GM18507 (cell line): ENCODE measurements at places on chromosomes 7 and 10.

DNA sequence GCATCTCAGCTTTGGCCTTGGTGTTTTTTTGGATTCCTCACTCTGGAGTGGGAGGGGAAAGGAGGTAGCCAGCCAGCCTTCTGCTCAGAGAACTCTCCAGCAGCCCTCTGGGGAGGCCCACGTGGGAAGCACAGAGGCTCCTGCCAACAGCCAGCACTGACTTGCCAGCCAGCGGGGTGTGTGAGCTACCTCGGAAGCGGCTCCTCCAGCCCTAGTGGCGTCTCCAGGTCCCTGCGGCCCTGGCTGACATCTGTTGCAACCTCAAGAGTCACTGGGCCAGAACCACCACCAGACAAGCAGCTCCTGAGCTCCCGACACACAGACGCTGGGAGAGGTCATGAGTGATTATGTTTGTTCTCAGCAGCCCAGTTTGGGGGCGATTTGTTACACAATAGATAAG lies 180.2 kb upstream of the FZD8 start:
- DNase-seq = no peak

DNA sequence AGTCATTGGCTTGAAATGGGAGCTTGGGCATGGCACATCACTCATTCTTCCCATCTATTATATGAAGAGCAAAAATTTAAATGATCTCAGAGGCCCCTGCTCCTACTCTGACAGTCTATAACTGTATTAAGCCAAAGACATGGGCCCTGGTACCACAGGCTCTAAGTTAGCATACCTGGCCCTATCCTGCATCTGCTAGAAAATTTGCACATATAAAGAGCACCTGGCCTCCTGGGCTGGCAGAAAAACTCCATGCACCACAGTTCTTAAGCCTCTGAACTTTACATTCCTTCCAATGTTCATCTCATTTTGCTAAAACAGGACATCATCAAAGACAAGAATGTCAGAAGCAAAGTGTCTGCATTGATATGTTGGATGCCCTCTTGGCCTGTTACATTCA lies 29.6 kb upstream of the ANK3 start:
- DNase-seq = no peak

DNA sequence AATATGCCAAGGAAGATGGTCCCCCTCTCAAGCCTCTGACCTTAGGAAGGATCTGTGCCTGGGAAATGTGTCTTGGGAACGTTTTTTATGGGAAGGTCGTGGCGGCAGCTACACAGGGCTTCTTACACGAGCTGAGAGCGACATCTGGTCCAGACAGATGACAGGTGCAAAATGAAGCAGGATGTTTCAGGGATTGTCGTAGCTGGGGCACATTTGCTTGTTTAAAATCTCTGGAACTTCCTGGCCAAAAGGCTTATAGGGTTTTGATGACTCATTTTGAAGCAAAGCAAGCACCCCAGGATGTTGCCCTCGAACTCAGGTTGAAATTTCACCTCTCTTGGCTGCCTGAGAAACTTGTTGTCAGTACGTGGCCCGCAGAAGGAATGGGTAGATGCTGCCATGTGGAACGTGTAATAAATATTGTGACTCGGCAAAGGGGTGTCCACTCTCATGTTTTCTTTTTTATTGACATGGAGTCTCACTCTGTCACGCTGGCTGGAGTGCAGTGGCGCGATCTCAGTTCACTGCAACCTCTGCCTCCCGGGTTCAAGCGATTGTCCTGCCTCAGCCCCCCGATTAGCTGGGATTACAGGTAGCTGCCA lies 117.5 kb downstream of the CAMK1D start:
- no peak for DNase-seq

DNA sequence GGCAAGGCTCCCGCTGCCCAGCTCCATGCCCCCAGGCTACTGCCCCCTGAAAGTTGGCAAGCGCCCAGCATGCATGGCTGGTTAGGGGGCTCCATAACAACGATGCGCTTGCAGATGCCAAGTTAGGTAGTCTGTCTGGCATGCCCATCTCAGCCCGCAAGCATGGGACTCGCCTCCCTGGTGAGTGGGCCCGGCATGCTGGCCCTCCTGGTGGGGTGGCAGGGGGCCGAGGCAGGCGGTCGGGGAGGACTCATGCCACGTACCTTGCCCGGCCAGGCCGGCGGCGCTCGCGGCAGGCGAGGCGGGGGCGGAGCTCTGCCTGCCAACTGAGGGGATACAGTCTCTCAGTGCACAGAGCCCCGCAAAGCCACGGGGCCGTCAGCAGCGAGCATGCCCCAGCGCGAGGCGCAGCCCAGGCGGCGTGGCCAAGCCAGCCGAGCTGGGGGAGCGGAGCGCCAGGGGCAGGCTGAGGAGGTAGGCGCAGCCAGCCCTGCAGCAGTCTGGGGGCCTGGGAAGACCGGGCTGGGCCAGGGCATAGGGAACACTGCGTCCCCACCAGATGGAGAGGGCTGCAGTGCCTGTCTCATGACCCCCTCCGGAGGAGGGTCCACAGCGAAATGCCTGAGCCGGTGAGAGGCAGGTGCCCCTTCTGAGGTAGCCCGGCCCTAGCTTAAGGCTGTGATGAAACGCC lies 28.0 kb upstream of the NDST2 start:
- DNase-seq = no peak
